NCI-H774 (cell line): ENCODE measurements at places on chromosomes 5 and 9.
A peak's percentile ranks its signal among the peaks of the same experiment; 100 is the strongest.

GRCh38 chr5:158465086-158465972, 606.4 kb upstream of the CLINT1 start:
- no peak for DNase-seq

DNA sequence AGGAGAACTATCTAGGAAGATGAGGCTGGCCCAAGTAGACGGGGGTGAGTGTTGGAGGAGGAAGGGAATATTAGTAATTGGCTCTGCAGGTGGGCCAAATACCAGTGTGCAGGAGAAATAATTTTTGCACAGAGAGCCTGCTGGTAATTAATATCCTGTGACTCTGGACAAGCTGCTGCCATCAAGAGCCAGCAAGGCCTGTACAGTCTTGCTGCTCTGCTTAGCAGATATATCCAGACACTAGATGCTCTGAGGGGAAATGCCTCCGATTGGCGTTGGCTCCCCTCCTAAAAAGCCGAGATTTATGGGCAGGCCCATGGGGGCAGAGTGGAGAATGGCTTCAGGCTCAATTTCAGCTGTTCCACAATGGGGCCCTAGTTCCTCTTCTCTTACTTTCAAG, 29.6 kb upstream of the ASTN2 start:
- DNase-seq, result no peak

- DNase-seq, result no peak
Measured at GRCh38 chr5:135255461-135256178, 143.4 kb downstream of the MACROH2A1 start.

GRCh38 chr5:173719731-173720082, 103.3 kb upstream of the BOD1 start:
- peak; percentile 19 for DNase-seq

DNA sequence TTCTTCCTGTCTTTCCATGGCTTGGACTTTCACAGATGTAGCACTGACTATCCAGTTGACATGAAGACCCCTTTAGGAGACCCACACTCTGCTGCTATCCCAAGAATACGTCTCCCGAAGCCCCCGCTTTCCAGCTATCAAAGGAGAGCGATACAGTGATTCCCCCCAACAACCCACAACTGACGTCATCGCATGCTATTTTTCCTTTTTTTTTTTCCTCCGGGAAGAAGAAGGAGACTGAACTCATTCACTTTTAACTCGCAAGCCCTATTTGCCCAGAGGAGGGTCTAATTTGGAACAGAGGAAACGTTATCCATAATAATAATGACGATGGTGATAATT, 2.1 kb downstream of the PAPPA start:
- DNase-seq, result no peak

DNA sequence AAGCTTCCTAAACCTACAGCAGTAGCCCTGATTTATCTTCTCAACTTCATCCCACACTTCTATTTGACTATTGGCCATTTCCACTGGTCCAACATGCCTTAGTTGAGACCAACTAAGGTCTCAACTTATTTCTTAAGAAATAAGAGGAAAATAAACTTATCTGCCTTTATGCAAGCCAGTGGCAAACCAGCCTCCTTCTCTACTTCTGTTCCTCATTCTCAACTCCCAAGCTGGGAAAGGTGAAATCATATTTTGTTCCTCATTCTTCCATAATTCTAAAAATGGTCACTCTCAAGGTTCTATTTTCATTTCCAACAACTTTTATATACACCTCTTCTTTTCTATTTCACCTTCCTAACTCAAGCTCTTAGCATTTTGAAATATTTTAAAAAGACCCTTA, 149.6 kb upstream of the C9orf72 start:
- DNase-seq, result no peak

DNA sequence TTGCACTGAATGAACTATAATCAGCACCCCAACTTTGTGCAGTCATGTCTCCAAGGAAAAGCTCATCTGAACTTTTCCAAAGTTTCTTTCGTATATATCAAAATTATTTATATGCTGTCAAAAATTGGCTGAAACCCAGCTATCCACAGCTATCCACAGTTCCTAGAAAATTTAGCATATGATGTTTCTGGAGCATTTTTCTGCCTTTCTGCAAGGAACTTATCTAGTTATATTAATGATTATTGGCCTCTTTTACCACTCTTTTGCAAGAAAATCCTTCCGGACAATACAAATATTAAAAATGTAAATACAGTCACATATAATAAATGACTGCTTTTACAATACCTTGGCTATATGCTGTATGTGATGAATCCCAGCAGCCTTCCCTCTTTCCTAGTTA, 270.2 kb downstream of the TMEM167A start:
- no peak for DNase-seq

GRCh38 chr5:136212252-136212721, 19.3 kb upstream of the SMIM32 start:
- DNase-seq, result no peak

GRCh38 chr9:33186457-33187168, 19.5 kb upstream of the B4GALT1 start:
- no peak for DNase-seq

- DNase-seq, result no peak
Measured at GRCh38 chr9:129263836-129264235, 85.8 kb upstream of the IER5L start.

GRCh38 chr9:633461-633860, 208.0 kb upstream of the DMRT1 start:
- no peak for DNase-seq

- no peak for DNase-seq
Measured at GRCh38 chr5:69450116-69450515, 35.2 kb downstream of the MARVELD2 start.

DNA sequence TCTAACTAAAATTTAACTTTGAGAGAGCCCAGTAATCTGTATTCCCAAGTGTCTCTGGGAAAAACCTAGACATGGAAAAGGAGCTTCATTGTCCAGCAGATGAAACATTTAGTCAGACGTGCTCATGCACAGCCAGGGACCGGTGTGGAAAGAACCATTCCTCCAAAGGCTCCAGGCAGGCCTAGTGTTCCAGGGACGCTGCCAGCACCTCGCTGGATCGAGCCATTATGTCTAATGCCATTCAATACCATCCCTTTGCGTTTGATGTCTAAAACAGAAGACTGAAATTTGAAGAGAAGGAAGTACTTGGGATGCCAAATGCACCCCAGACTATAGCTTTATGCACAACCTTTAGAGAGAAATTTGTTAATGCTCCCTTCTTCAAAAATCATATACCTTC, 1.4 kb upstream of the CHSY3 start:
- no peak for DNase-seq

DNA sequence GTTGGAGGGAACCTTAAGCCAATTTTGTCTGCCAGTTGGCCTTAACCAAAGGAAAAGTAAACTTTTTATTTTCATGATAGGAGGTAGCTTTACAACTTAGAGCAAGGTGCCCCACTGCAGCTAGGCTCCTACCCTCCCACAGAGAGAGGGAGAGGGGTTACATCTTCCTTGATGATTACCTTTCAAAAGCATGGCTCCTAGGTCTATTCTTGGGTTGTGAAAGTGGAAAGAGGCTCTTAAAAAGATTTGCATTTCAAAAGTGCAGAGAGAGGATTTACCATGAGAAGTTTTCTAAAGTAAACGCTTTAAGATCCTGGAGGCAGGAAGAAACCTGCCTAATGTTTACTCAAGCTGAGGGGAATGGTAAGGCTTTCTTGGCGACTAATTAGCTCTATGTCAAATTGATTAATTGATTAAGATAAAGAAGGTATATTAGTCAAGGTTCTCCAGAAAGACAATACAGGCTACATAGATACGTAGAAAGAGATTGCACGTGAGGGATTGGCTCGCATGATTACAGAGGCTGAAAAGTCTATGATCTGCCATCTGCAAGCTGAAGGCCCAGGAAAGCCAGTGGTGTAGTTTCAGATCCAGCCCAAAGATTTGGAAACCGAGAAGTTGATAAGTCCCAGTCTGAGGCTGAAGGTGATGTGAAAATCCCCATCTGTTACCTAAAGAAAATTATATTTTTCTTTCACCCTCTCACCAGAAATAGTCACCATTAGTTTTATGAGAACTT, 333.8 kb upstream of the CTNND2 start:
- DNase-seq, result no peak

- no peak for DNase-seq
Measured at GRCh38 chr5:133260715-133261114, 208.9 kb downstream of the HSPA4 start.

DNA sequence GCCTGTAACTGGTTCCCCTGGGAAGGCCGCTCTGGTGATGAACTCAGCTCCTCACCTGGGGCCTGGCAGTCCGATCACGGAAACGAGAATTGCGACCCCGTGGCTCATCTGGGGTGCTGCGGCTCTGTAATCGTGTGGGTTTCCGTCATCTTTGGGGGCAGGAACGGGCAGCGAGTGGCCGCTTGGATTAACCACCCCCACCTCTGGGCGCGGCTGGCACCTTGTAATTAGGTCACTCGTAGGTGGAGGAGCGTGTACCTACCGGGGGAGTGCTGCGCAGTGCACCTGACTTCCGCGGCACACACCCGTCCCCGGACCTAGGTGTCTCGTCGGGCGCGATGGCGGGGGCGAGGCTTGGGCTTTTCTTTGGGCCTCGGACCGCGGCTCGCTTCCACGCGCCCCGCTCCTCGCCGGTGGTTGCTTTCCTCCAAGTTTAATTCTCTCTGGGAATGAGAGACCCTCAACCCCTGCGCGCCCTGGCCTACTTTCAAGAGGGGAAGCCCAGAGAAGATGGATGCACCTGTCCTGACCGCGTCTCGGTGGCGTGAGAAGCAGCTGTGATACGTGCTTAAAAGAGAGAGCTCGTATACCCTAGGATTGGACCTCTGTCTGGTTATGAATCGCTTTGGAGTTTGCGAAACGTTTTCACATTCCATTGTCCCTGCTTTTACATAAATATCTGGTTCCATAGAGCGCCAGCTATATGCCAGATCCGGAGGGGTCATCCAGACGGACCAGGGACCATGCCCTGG, 744 bp upstream of the PPP2CA start:
- peak; percentile 87 for DNase-seq

DNA sequence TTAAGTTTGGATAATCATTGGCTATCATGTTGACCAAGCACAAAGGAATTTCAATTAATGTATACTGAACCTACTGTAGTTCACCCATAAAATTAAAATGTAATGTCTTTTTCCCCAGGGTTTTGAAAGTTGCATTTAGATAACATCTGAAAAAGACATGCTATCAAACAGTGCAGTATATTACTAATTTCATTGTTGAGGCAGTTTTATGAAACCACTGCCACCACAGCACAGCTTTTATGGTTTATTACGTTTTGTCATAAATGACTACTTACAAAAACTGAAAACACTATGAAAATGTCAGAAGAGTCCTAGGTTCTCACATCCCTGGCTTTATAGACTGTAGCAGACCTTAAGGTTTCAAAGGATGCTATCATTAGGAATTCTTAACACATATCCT, 32.0 kb upstream of the HAPLN1 start:
- no peak for DNase-seq

GRCh38 chr5:132026516-132027008, 15.1 kb upstream of the ACSL6 start:
- DNase-seq, result no peak

DNA sequence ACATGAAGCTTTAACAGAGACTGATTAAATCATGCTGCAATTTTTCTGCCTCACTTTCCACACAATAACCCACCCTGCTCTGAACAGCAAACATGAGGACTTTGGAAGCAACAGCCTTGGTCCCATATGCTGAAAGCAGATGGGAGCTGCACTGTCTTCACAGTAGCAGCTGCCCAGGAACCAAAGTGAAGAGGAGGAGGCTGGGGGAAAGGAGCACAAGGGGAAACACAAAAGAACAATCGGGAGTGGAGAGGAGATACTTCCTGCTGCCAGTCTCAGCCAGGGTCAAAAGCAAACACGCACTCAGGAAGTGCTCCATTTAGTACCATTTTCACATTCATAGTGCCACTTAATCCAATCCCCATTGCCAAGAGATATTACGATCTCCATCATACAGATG, 183.3 kb upstream of the PUM3 start:
- peak; percentile 65 for DNase-seq

DNA sequence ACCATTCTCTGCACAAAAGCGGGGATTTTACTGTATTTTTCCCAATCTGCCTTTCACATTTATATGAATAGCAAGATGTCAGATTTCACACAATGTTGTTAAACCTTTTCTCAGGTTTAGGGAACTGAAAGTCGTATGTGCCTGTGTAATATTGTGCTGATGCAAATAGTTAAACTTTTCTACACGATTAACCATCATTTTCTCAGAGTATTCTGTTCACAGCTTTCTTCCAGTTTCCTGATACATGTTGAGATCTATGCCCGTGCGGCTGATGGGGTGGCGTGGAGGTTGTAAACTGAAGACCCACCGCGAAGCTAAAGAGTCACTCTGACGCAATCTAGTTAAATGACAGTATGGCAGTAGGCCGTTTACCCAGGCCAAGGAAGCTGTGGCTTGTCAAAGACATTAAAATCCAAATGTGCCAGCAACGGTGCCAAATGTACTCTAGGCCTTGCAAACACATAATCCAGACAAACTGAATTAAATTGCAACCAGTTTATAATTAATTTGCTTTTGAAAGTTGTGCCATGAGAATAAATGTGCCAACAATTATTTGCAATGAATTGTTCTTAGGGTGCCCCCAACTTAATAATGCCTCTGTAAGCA, 145.7 kb downstream of the EBF1 start:
- DNase-seq, result no peak

DNA sequence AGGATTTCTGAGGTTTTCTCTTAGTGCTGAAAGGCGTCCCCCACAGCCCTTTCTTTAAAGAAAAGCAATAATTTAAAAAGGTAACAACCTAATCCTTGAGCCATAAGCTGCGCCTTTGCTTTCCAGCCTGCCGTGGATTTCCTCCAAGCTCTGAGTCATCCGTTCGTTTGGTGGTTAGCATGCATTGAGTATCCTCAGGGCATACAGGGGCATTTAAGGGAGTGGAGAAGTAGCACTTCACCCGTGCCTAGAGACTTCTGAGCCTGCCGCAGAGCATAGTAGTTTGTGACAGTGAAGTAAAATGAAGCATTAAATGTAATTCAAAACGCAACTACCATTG, 892 bp upstream of the TNC start:
- DNase-seq, result no peak

GRCh38 chr5:141494761-141495452, 6.0 kb downstream of the PCDHGC5 start:
- no peak for DNase-seq

DNA sequence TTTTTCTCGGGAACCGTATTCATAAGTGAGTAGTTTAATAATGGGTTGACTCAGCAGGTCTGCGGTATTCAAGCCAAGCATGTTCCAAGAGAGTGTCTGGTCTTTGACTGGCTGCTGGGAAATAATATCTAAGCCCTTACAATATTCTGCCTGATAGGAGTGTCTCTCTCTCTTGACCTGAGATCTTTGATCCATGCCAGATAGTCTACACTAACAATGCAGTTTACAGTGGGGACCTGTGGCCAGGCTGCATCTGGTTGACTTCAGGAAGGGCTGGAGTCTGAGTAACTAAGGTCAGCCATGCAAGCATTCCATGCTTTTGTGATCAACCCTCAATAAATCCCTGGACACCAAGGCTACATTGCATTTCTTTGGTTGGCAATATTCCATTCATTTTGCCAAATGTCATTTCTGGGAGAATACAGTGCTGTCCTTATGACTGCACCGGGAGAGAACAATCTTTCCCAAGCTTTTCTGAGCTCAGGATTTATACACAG, 195.5 kb downstream of the SEMA5A start:
- DNase-seq, result no peak

GRCh38 chr9:38127271-38127839, 58.3 kb upstream of the SHB start:
- no peak for DNase-seq

GRCh38 chr9:14517154-14517906, 175.9 kb downstream of the ZDHHC21 start:
- DNase-seq, result no peak

- DNase-seq, result no peak
Measured at GRCh38 chr5:143685246-143685815, 126.6 kb upstream of the HMHB1 start.

GRCh38 chr9:136001231-136001630, 40.1 kb upstream of the UBAC1 start:
- DNase-seq, result no peak
